ENCODE measurements at places on chromosomes 1 and 21.

DNA sequence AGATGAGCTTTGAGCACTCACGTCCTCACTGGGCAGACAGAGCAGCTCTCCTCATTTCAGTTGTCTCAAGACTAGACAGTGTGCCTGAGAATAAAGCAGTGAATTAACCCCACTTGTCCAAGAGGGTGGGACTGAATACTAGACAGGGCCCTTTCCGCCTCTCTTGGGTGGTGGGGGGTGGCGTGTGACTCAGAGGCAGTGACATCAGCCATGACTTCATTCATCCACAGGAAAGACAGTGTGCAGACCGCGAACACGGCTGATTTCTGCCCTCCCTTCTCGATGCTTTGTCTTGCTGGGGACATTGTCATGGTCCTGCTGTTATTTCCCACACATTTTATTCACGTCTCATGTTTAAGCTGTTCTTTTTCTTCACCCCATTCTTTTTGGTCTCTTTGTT, 64.9 kb downstream of the FGGY start:
- DNase-seq, result no peak

- DNase-seq, result no peak
Measured at GRCh38 chr1:174118751-174119150, 40.6 kb upstream of the RABGAP1L start.

DNA sequence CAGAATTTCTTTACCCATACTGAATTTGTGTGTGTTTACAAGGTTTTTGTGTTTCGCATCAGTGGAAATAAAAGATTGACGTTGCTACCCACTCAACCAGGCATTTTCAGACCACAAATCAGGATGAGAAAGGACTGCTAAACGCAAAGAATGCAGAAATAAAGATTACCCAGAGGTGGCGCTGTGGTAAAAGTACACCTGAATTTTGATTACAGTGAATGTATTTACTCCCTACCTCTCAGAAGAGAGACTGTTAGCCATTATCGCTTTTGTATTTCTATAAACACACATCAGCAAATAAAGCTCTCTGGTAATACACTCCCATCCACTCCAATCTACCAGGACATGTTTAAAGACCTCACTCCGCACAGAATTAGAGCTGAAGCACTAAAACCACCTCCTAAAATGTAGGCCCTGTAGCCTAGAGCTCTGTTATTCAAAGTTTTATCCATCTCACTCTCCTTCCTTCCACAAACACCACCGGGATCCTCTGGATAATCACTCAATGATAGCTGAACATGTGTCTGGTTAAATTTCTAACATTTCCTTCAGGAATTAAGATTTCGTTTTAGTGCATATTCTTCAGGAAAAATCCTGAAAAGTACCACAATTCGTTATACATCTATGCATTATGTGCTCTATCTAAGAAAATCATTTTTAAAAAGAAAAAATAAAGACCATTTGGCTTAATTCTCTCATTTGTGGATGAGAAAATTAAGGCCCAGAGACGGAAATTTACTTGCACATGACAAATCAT, 2.5 kb upstream of the LMO4 start:
- peak; percentile 78 for DNase-seq

GRCh38 chr1:47827109-47827508, 170.1 kb downstream of the TRABD2B start:
- DNase-seq, result no peak

- peak; percentile 8 for DNase-seq
Measured at GRCh38 chr1:160834945-160835565, 27.6 kb downstream of the CD244 start.

DNA sequence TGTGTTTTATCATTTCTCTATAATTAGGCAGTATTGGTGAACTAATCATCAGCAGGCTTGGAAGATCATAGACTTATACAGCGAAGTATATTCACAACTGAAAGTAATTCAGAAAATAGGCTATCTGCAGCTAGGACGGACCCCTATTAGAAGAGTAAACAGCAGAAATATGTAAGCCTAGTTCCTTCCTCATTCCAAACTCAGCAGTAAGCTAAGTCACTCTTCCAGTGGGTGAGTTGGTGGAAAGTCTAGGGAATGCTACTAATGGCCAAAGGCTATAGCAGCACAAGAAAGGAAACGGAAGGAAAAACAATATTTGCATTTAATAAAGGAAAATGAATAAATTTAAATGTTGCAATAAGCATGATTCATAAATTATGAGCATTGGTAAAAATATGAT, 918.1 kb upstream of the TMPRSS15 start:
- no peak for DNase-seq

- no peak for DNase-seq
Measured at GRCh38 chr1:14345946-14346550, 252.4 kb upstream of the KAZN start.

DNA sequence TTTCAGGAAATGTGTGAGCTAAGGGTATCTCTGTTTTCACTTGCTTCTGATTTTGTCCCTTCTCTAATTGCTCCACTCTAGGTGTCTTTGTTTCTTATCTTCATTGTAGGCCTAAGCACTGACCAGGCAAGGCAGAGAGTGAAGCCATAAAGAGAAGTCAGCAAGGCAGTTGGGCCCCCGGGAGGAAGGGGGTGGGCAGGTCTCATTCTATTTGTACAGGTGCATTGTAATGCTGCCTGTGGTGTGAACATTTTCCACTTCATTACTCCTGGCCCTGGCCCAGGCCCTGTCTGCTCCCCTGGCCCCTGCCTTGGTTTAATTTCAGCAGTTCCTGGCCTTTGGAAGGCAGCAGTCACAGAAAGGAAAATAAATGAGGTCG, 86.4 kb upstream of the JUN start:
- peak; percentile 84 for DNase-seq

- DNase-seq, result no peak
Measured at GRCh38 chr1:245395680-245396079, 240.9 kb downstream of the KIF26B start.

- DNase-seq, result no peak
Measured at GRCh38 chr1:44250068-44250781, 37.0 kb downstream of the DMAP1 start.

- no peak for DNase-seq
Measured at GRCh38 chr1:154970631-154971340, at the start of gene SHC1. TSS of gene SHC1 (minus strand) at chr1:154970747. CDS start at chr1:154970526, 221 bp downstream.

- DNase-seq, result peak; percentile 56
Measured at GRCh38 chr1:30801771-30802198, 44.2 kb upstream of the LAPTM5 start.

- no peak for DNase-seq
Measured at GRCh38 chr1:229991104-229991513, 75.9 kb upstream of the GALNT2 start.

Data from NCI-H748 treated with DMSO at 0.1 percent for 48 hours (cell line).